ENCODE measurements at places on chromosomes 16 and 17. TPM values are rescaled to one million over a fixed set of nuclear protein-coding genes. Genes with fewer than 3 reads are reported as not detected.

The PTX4 gene
- 2.2 TPM for total RNA-seq

- peaks cover 2% of the 10 kb centered on the region for H3K4me1 ChIP-seq
- H3K27ac ChIP-seq = no peak overlapping the region
- no peak for DNase-seq
- no peaks in the 10 kb centered on the region for H3K36me3 ChIP-seq
- H3K27me3 ChIP-seq = peaks cover 8% of the 10 kb centered on the region
Observed at GRCh38 chr16:2032285-2033056, 5.8 kb downstream of the NHERF2 start.

GRCh38 chr17:15255713-15256454 lies 9.2 kb downstream of the PMP22 start:
- peaks cover 6% of the 10 kb centered on the region for H3K27me3 ChIP-seq
- H3K27ac ChIP-seq = no peak overlapping the region
- no peak for DNase-seq
- no peaks in the 10 kb centered on the region for H3K4me1 ChIP-seq
- H3K36me3 ChIP-seq = no peaks in the 10 kb centered on the region
- no peak overlapping the region for H3K4me3 ChIP-seq

- DNase-seq = no peak
- peaks cover 17% of the 10 kb centered on the region for H3K4me1 ChIP-seq
- H3K4me3 ChIP-seq = no peak overlapping the region
- peaks cover 24% of the 10 kb centered on the region for H3K27me3 ChIP-seq
- no peak overlapping the region for H3K27ac ChIP-seq
Observed at GRCh38 chr17:17144061-17144460, 62.1 kb downstream of the PLD6 start.

DNA sequence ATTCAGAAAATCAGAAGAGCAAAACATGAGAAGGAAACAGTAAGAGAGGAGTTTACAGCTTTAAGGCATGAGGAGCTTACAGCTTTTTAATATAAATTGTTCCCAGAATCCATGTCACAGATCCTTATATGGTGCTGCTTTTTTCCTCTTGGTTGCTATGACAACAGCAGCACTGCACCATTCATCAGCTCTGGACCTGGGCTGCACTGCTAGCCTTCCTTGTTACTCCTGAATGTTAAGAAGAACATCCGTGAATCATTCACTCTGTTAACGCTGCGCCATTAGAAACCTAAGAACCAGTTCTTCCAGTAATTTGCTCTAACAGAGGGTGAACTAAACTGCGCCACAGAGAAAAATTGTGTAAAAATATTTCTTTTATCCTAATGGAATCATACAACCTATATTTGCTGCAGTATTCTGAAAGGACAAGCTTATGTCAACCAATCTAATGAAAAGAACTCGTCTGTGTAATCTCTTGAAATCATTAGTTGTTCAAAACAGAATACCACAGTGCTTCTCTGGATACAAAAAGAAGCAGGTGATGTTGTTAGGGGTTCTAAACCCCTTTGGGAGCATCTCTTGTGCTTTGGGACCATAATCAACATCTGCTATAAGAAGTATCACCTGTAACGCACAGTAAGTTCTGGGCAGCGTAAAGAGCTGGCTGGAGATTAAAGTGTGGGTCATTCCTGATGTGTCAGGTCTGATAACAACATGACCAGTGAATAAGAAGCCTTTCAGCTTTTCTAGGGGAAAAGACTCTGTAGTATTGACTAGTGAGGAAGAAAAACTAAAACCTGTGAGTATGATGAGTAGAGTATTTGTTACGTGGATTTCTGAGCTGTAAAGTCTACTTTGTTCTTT lies 151.2 kb downstream of the TANC2 start:
- H3K27me3 ChIP-seq = no peaks in the 10 kb centered on the region
- peak overlapping the region; percentile 75 for H3K4me3 ChIP-seq
- H3K4me1 ChIP-seq = peaks cover 14% of the 10 kb centered on the region
- H3K36me3 ChIP-seq = no peaks in the 10 kb centered on the region
- peak overlapping the region; percentile 76 for H3K27ac ChIP-seq

DNA sequence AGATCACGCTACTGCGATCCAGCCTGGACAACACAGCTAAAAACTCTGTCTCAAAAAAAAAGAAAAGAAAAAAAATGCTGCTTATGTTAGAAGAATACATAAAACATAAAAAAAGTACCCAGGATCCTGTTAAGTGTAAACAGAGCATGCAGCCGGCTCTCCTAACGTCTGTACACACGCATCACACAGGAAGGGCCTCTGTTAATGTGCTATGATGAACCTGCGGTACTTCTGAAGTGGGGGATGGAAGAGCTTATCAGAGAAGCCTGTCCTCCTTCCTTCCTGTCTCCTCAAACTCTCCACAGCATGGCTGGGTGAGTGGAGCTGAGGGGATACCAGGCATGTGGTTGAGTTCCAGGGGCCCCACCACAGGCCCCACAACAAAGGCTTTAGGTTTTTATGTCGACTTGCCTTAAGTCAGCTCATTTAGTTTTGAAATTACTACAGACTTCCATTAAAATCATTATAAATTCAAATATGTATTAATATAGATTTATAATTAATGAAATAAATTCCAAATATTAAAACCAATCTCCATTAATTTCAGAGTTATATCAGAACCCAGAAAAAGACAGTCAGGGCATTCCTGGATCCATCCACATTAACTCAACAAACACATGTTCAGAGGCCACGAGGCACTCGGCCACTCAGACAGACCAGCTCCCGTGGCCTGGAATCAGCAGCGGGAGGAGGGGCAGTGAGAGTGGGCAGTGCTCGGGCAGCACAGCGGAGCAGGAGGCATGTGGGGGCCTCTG lies 11.7 kb downstream of the CCDC57 start:
- no peaks in the 10 kb centered on the region for H3K36me3 ChIP-seq
- peaks cover 4% of the 10 kb centered on the region for H3K27me3 ChIP-seq
- no peak overlapping the region for H3K4me3 ChIP-seq
- peaks cover 13% of the 10 kb centered on the region for H3K4me1 ChIP-seq

DNA sequence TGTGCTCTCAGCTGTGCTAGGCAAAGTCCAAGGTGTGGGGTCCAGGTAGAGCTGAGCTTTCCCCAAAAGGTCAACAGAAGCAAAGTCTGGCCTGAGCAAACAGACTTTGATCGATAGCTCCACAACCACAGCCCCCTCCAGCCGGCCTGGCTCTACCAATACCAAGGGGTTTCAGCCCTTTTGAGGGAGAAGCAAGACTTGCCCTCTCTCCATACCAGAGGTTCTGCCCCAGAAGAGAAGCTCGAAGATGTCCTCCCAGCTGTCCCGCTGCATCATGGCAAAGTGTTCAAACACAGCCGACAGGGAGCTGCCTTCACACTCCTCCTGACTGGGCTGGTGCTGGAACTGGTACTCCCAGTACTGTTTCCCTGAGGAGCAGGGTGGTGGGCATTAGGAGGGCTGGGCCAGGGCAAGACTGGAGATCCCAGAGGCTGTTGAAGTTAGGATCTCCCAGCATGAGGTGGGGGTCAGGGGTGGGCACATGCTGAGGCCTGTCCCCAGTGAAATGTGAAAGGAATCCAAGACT lies 1.7 kb downstream of the VTN start:
- H3K36me3 ChIP-seq = peaks cover under 1% of the 10 kb centered on the region
- H3K27ac ChIP-seq = no peak overlapping the region
- peaks cover 13% of the 10 kb centered on the region for H3K4me1 ChIP-seq

- peaks cover 7% of the 10 kb centered on the region for H3K27me3 ChIP-seq
- H3K4me3 ChIP-seq = no peak overlapping the region
- no peak for DNase-seq
- H3K4me1 ChIP-seq = no peaks in the 10 kb centered on the region
- H3K27ac ChIP-seq = no peak overlapping the region
- peaks cover 5% of the 10 kb centered on the region for H3K36me3 ChIP-seq
Observed at GRCh38 chr16:8505327-8505991, 84.9 kb downstream of the TMEM114 start.

DNA sequence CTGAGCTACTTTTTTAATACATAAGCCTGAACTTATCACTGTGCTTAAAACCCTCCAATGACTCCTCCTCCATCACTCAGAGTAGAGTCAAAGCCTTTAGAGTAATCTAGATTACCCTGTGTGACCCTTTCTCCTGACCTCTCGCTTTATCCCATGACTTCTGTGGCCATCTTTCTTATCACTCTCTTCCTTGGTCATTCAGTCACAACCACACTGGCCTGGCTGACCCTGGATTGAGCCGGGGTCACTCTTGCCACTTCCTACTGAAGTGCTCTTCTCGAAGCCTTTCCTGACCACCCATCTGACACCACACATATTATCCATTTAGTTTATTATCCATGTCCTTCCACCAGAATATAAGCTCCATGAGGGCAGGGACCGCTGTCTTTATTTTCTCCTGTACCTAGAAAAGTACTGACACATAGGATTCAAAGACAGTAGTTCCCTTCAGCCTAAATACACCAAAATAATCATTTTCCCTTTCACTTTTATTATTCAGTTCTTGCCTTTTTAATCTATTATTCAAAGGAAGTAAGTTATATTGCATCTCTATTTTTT lies 28.0 kb upstream of the ABCA9 start:
- no peaks in the 10 kb centered on the region for H3K36me3 ChIP-seq
- H3K27ac ChIP-seq = no peak overlapping the region
- no peak overlapping the region for H3K4me3 ChIP-seq
- no peak for DNase-seq
- H3K27me3 ChIP-seq = no peaks in the 10 kb centered on the region

DNA sequence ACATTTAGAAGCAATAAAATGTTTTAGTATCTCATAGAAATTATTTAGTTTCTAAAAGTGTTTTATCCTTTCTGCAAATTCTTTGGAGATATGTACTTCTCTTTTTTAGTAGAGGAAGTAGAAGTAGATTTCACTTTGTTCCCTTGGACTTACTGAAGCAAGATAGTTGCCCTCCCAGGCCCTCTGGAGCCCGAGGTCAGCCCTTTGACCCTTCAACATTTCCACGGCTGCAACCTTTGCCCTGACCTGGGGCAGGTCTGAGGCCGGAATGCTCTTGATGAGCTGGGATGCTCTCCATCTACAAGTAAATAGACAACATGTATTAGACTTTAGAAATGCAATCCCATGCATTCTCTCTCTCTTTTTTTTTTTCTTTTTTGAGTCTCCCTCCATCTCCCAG lies 167.5 kb downstream of the CDK5R1 start:
- DNase-seq = no peak
- H3K36me3 ChIP-seq = peaks cover 9% of the 10 kb centered on the region
- H3K4me3 ChIP-seq = no peak overlapping the region
- H3K4me1 ChIP-seq = no peaks in the 10 kb centered on the region

GRCh38 chr17:29469276-29469675 lies 79.1 kb downstream of the TAOK1 start:
- H3K36me3 ChIP-seq = no peaks in the 10 kb centered on the region
- H3K27ac ChIP-seq = no peak overlapping the region
- H3K4me3 ChIP-seq = no peak overlapping the region
- H3K4me1 ChIP-seq = peaks cover 2% of the 10 kb centered on the region
- DNase-seq = no peak

DNA sequence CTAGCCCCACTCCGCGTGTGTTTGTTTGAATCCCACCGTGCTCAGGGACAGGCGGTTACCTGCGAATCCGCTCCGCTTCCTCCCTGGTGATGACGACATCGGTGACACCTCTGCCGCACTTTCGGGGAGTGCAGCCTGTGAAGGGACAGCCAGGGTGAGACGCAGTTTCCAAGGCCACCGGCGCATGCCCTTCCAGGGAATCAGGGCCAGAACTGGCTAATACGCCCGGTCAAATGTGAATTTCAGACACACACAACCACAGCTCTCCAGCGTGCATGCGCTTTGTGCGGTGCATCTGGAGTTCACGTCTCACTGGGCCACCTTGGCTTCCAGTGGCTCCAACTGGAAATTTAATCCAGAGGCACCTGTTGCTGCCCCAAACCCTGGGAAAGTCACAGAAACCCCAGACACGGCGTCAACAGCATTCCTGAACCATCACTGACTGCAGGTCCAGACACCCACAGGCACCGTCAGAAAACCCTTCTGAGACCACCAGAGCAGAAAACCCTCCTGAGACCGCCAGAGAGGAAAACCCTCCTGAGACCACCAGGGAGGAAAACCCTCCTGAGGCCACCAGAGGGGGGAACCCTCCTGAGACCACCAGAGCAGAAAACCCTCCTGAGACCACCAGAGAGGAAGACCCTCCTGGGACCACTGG lies 6.6 kb upstream of the HEXD start:
- no peak overlapping the region for H3K27ac ChIP-seq
- H3K27me3 ChIP-seq = peaks cover 4% of the 10 kb centered on the region
- H3K36me3 ChIP-seq = no peaks in the 10 kb centered on the region
- DNase-seq = no peak
- H3K4me1 ChIP-seq = peaks cover 17% of the 10 kb centered on the region
- H3K4me3 ChIP-seq = no peak overlapping the region

DNA sequence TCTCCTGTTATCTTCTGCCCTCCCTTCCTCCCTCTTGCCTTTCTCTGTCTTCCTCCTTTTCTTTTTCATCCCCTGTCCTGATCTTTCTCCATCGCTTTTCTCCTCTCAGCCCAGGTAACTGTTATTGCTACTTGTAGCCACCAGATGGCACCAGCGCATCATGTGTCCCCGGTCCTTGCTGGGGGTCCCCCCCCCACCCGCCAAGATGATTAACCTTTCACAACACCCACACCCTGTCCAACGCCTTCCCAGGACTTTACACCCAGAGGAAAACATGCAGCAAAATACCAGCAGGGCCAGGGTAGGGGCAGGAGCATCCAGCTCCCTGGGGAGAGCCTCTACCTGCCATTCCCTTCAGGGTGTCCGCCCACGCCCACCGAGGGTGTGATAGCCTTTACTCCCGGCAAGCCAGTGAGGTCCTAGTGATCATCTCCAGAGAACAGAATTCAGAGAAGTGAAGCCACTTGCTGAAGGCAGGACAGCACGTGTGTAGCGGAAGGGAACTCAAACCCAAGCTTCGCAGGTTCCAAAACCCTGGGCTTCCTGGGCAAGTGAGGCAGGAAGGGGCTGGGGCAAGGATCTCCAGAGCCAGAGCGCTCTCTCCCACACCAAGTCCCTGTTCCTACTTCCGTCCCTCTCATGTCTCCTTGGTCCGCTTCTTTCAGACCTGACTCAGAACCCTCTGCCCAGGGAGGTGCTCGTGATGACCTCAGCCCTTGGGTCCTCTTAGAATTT lies 13.4 kb upstream of the TAC4 start:
- no peak for DNase-seq
- peaks cover 6% of the 10 kb centered on the region for H3K4me1 ChIP-seq
- peaks cover 7% of the 10 kb centered on the region for H3K27me3 ChIP-seq
- H3K27ac ChIP-seq = no peak overlapping the region

Measured in glutamatergic neuron (in vitro differentiated cells).